CD4-positive, alpha-beta memory T cell (primary cell): ENCODE measurements at places on chromosomes 3 and 15. TPM values are rescaled to one million over a fixed set of nuclear protein-coding genes. Genes with fewer than 3 reads are reported as not detected.

CNTN3 gene
- total RNA-seq = not detected

TLR9 gene
- total RNA-seq = 3.0 TPM

- H3K27me3 ChIP-seq = no peaks in the 10 kb centered on the region
- no peaks in the 10 kb centered on the region for H3K4me1 ChIP-seq
- H3K36me3 ChIP-seq = no peaks in the 10 kb centered on the region
- DNase-seq = no peak
- no peak overlapping the region for H3K27ac ChIP-seq
Observed at GRCh38 chr3:83189634-83190033, 1428.2 kb upstream of the GBE1 start.

- DNase-seq = no peak
- no peak overlapping the region for H3K4me3 ChIP-seq
- H3K36me3 ChIP-seq = no peaks in the 10 kb centered on the region
- H3K27me3 ChIP-seq = no peaks in the 10 kb centered on the region
- no peak overlapping the region for H3K27ac ChIP-seq
Observed at GRCh38 chr3:49648354-49649019, 25.7 kb upstream of the APEH start.

DNA sequence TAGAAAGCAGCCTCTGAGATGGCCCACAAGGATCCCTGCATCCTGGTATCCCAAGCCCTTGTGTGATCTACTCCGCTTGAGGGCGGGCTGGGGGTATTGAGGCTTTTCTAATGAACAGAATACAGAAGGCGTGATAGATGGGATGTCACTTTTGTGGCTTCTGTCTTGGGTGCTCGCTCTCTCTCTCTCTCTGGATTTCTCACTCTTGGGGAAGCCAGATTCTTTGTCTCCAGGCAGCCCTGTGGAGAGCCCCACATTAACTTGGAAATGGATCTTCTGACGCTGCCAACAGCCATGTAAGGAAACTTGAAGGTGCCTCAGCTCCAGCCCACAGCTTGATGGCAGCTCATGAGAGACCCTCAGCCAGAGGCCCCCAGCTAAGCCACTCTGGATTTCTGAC, 26.9 kb upstream of the SEC62 start:
- no peaks in the 10 kb centered on the region for H3K36me3 ChIP-seq
- H3K27me3 ChIP-seq = no peaks in the 10 kb centered on the region
- DNase-seq = no peak

GRCh38 chr3:107699682-107700081, 176.9 kb downstream of the BBX start:
- H3K4me3 ChIP-seq = no peak overlapping the region
- H3K36me3 ChIP-seq = no peaks in the 10 kb centered on the region
- DNase-seq = no peak
- H3K27ac ChIP-seq = no peak overlapping the region
- H3K27me3 ChIP-seq = no peaks in the 10 kb centered on the region
